ENCODE measurements at places on chromosomes 12 and 14. TPM values are rescaled to one million over a fixed set of nuclear protein-coding genes. Genes with fewer than 3 reads are reported as not detected.

DNA sequence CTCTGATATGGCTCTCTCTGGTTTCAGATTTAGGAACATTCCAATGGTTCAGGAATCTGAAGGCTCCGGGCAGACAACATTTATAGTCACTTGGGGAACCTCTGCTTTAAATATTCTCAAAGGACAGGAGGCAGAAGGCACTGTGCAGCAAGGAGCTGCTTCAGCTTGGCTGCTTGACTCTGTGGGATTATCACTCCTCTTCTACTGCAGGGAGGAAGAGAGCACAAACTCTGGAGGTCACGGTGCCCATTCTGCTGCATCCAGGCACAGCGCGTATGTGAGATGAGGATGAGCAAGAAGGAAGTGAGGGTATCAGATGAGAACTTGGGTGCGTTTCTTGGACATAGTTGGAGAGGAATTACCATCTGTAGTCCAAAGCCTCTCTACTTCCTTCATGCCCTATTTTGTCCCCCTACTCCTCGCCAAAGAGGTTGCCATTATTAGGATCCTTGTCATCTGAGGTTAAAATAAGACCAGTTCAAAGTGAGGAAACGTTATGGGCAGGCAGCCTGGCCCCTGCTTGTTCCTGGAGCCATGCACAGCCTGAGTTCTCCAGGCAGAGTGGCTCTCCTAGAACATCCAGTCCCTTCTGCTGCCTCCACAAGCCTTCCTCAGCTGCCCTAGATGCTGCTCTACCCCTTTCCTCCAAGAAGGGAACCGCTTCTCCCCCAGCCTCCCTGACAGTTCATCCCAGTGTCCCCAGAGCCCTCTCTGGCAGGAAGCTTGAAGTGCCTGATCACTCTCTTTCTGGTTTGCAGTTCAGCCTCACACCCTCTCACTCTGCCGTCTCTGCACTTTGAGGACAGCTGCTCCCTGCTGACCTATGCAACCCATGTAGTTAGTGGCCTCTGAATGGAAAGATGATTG lies 12.5 kb downstream of the FGF6 start:
- DNase-seq: no peak

- DNase-seq: peak; percentile 48
These were observed 96.2 kb upstream of the CPM start for GRCh38 chr12:69028941-69029729.

DNA sequence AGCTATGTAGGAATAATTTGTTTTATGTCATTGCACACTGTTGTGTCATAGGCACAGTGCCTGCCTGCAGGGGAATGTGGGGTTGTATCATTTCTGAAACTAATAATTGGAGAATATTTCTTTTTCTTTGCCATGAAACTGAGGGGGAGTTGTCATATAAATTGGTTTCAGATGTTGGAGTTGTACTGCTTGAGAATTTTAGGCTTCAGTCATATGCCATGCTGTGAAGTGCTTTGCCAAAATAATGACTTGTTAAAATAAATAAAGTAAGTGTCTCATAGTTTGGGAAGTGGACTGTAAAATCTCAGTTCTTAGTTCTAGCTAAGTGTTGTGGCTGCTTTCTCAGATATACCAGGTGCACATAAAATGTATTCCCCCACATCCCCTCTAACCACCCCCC lies 116.8 kb downstream of the DAAM1 start:
- DNase-seq: peak; percentile 80

DNA sequence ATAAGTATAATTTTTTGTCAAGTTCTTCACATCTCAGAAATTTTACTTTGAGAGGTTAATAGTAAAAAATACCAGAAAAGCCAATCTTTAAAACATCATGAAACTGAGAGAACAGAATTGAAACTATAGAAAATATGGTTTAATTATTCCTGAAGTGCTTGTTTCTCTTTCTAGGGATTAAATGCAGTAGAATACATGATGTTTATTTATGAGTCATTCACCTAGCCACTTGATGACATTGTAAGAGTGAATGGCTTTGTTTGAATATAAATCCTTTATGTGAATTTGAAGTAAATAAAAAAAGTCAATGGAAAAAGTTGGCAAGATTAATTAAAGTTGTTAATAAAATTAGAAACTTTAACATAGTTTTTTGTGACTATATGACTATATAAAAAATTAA lies 48.4 kb downstream of the KTN1 start:
- no peak for DNase-seq

Gene NUAK1
- total RNA-seq: 3.0 TPM

Gene RERG
- total RNA-seq: not detected

Gene TAS2R14
- total RNA-seq: 5.2 TPM

Data from fibroblast of the aortic adventitia (primary cell).